ENCODE measurements at places on chromosomes 6 and 20.

GRCh38 chr6:168793649-168794048 lies 352.7 kb downstream of the SMOC2 start:
- DNase-seq: no peak

DNA sequence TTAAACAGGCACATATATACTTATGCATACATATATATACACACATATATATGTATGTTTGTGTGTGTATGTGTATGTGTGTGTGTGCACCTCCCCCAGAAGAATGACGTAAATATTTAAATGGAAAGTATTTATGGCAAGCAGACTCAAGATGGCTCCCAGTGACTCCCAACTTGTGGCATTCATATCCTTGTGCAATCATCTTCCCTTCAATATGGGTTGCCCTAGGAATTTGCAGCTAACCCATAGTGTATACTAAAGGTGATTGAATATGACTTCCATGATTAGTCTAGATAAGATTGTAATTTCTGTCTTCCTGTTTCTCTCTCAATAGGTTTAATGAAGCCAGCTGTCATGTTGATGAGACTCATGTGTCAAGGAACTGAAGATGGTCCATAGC lies 127.6 kb downstream of the TRDN start:
- no peak for DNase-seq

- no peak for DNase-seq
Measured at GRCh38 chr6:146542881-146543210, 787 bp upstream of the RAB32 start.

DNA sequence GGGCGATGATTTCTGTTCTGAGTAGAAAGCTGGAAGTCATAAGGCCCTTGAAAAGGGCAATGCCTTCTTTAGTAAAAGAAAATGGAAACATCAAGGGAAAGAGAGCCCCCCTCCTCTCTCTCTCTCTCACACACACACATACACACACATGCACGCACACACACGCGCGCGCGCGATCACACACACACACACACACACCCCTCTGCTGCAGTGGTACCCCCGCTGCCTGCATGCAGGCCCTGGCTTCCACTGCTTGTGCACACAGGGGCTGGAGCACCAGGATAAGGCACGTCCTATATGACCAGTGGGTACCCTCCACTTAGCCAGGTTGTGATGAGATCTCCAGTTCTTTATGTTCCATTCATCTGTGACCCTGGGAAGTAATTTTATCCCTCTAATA lies 300.9 kb downstream of the SLC35F1 start:
- no peak for DNase-seq

DNA sequence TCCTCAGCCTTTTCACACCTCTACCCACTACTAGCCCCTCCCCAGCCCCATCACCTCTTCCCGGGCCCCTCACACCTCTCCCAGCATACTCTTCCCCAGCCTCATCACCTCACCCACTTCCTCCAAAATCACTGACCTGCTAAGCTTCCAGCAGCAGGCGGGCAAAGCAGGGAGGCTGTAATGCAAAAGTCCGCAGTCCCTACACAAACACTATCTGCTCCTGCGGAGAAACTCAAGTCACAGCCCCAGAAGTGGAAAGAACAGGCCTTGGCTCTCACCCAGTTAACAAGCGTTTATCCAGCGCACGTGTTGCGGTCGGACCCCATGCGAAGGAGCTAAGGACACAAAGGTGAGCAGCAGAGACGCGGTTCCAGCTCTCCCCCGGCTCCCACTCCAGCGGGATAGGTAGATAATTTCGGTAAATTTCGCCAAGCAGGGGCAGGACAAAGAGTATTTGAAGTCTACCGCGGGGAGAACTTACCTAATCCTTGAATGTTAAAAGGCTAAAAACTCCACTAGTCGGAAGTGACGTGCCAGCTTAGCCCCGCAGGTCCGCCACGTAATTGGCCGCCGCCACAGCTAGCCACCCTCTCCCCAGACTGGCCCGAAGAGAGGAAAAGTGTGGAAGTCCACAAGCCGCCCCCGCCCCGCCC lies 728 bp upstream of the TRIM39 start:
- DNase-seq: peak; percentile 90

All from brain (organoid and tissue), 16 donors.